Stimulated activated CD4-positive, alpha-beta T cell treated with anti-CD3 and anti-CD28 coated beads, TNF-alpha, amount 100 ng/mL, for 48 hours (primary cell): ENCODE measurements at places on chromosomes 16 and 17.

GRCh38 chr17:79388556-79389295 lies 222.1 kb downstream of the RBFOX3 start:
- DNase-seq, result no peak

DNA sequence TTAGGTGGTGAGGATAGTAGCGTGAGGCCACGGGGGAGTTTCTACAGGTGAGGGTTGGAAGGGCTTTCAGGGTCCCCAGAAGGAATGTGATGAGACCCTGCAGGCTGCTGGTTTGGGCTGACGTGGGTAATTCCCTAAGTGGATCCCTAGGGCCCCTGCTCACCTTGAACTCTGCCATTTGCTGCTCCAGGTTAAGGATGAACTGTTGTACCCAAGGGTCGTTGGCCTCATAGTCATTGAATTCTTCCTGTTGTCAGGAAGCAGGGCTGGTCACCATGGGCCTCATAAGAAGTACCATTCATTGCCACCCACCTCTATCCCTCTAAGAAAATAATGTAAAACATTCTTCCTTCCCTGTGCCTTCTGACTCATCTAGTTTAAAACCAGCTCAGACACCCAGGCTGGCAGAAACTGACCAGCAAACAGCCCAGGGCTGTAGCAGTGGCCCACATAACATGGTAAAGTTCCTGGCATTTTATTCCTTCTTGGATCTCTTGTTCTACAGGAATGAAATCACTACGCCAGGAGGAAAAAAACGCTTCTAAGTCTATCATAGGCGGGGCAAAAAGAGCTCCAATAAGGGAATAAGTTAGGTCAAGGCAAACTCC lies 27.6 kb downstream of the FCSK start:
- no peak for DNase-seq

GRCh38 chr16:78509965-78510364 lies 410.5 kb downstream of the WWOX start:
- DNase-seq, result no peak

- no peak for DNase-seq
Measured at GRCh38 chr17:8841844-8842243, 25.6 kb downstream of the PIK3R6 start.

- DNase-seq, result no peak
Measured at GRCh38 chr17:77027271-77027889, 113.4 kb upstream of the SEC14L1 start.
